Cardiac septum (tissue), 1 donor: ENCODE measurements at places on chromosomes 2 and 18. TPM values are rescaled to one million over a fixed set of nuclear protein-coding genes. Genes with fewer than 3 reads are reported as not detected.

GRCh38 chr2:224078656-224079055, 39.6 kb upstream of the SERPINE2 start:
- DNase-seq, result no peak

- no peak for DNase-seq
These were observed 86.1 kb downstream of the LPIN1 start for GRCh38 chr2:11832531-11832930.

DNA sequence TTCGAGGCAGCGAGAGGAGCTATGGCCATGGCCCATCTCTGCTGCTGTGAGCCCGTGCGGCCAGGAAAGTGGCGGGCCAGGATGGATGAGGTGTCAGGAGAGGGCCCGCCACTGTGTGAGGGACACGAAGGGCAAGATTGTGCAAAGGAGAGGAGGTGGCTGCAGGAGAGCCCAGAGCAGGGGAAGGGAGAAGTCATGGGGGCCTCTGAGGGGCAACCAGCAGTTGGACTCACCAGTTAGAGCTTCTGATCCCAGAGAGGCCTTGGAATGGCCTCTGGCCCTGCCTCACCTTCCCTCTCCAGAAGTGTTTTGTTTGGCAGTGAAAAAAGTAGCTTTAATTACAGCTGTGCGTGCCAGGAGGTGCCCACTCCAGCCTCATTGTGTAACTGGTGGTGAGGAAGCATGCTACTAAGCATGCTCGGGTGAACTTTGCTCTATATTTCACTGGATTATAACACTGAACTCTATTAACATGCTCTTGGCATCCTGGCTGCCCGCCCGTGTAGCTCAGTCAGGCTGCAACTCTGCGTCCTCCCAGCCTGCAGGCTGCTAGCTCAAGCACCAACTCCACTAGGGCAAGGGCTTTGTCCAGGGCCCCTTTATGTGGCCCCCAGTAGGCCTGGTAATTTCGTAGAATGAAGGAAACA, 34.2 kb downstream of the IMPA2 start:
- no peak for DNase-seq

DNA sequence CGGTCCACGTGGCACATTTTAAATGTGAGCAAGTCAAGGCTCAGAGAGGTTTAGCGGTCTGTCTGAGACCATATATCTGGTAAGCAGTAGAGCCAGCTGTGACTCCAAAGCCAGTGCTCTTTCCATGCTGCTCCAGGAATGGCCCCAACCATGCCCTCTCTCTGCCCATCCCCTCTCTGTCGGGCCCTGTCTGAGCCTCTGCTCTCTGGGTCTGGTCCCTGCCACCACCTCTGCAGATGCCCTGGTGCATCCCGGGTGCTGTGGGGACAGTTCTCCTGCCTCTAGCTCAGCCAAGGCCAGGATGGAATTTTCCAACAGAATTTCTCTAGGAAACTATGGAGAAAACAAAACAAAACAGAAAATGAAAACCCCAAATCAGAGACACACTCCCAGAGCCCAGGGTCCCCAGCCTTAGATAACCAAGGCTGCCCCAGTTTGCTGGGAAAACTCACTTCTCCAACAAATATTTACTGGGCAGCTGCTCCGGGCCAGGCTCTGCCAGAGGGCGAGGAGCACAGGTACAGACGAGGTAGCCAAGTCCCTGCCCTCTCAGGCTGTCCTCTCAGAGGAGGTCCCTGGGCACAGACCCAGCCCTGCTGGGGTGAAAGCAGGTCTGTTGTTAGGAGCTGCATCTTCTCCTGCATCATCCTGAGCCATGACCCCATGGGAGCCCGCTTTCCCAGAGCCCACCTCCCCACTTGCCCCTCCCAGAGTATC, 9.2 kb downstream of the ADRA2B start:
- DNase-seq, result peak; percentile 71

DNA sequence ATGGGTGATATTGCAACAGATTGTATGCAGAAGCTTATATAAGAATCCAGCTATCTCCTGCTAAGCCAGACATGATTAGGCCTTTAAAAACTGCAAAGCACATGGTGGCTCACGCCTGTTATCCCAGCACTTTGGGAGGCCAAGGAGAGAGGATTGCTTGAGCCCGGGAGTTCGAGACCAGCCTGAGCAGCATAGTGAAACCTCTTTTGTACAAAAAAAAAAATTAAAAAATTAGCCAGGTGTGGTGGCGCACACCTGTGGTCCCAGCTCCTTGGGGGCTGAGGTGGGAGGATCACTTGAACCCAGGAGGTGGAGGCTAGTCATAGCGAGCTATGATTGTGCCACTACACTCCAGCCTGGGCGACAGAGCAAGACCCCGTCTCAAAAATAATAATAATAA, 204.6 kb downstream of the TNS1 start:
- no peak for DNase-seq

GRCh38 chr18:35061336-35061735, 20.1 kb downstream of the MAPRE2 start:
- no peak for DNase-seq

DNA sequence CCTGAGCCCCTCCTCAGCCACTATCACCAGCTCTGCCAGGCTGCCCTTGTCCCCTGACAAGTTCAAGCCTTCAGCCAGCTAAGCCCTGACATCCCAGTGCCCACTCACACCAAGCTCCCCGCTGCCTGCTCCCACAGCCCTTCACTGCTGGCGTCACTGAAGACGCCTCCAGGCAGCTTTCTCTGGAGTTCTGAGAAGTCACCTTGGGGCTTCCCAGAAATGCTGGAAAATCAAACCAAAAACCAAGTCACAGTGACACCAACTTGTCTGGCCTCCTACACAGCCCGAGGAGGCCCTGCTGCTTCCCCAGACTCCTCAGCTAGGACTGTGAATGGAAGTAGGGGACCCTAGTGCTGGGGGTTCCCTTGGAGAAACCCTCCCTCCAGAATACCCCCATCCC, 2.2 kb upstream of the TNS1 start:
- DNase-seq, result no peak

DNA sequence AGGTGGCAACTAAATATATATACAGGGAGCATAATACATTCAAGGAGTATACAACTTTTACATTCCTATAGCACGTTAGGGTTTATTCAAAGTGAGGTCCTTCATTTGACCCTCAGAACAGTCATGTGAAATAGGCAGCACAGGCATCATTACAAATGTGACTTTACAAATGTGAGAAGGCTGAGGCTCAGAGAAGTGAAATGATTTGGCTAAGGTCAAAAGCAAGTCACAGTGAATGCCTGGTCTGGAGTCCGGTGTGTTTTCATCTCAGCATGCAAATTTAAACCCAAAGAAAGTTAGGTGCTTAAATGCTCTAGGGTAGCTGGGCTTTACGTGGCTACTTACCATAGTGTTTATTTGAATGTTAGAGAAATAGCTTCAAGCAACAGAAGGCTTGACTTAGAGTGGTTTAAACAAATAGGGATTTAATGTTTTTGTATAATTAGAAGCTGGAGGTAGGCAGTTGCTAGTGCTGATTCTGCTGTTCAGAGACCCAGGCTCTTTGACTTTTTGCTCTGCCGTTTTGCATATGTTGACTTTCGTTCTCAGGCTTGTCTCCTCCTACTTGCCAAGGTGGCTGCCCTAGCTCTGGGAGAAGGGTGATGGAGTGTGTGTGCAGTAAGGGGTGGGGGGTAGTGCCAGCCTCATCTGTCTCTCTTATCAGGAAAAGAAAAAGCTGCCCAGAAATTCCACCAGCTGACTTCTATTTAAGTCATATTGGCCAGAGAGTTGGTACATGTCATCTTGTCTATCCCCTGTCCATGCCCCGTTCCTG, 89.2 kb downstream of the PLCL1 start:
- no peak for DNase-seq

DNA sequence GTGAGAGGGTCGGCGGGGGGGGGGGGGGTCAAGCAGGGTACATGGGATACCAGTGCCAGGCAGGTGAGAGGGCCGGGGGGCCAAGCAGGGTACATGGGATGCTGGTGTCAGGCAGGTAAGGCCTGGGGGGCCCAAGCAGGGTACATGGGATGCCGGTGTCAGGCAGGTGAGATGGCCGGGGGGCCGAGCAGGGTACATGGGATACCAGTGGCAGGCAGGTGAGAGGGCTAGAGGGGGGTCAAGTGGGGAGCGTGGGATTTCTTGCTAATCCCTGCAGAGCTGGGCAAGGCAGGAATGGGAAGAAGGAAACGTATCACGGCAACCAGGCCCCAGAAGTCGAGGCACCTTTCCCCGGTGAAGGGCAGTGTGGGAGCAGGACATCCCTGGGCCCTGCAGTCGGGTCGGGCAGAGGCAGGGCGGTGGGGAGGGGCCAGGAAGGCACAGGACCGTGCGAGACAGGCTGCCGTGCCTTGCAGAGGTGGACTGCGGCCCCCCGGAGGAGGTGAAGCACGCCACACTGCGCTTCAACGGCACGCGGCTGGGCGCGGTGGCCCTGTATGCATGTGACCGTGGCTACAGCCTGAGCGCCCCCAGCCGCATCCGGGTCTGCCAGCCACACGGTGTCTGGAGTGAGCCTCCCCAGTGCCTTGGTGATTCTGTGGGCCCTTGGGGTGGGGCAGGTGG, 49.3 kb downstream of the MTERF4 start:
- DNase-seq, result no peak

GRCh38 chr18:48589797-48590519, 51.1 kb downstream of the CTIF start:
- DNase-seq, result peak; percentile 90

DNA sequence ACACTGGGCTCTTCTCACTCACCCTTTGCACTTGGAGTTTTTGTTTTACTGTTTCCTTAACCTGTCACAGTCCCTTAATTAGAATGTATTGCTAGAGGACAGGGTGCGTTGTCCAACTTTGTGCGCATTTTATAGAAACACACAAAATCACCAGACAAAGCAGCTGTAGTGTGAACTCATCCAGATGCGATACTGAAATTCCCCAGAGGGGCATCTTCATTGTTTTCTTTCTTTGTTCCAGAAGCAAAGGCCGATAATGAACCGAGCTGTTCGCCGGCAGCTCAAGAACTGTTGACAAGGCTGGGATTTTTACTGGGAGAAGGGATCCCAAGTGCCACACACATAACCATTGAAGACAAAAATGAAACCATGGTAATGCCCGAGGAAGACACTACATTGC, 137.6 kb downstream of the WDSUB1 start:
- no peak for DNase-seq

DNA sequence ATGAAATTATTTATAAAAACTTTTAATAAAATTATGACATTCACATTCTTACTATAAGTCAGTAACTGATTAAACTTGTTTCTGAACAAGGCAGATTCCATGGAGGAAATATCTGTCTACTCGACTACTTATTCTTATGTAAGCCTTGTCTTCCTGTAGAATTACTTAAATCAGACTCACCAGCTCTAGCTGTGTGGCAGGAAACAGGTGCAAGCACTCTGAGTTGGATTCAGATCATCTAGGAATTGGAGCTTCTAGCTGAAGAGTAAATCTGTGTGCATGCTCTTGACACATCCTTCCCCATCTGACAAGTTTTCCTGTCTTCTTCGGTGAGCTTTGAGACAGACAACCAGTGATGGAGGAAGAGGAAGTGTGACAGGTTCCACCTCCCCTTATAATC, 284.7 kb downstream of the TRIB2 start:
- DNase-seq, result no peak

- no peak for DNase-seq
These were observed 31.6 kb downstream of the B3GNT7 start for GRCh38 chr2:231427116-231427515.

GRCh38 chr18:56001576-56001975, 413.6 kb upstream of the TCF4 start:
- no peak for DNase-seq

- no peak for DNase-seq
These were observed 93.7 kb upstream of the TRIB2 start for GRCh38 chr2:12623051-12623450.

GRCh38 chr2:54042897-54043620, 72.3 kb upstream of the PSME4 start:
- DNase-seq, result no peak

GRCh38 chr2:219168932-219169331, 897 bp downstream of the SLC23A3 start:
- DNase-seq, result no peak

DNA sequence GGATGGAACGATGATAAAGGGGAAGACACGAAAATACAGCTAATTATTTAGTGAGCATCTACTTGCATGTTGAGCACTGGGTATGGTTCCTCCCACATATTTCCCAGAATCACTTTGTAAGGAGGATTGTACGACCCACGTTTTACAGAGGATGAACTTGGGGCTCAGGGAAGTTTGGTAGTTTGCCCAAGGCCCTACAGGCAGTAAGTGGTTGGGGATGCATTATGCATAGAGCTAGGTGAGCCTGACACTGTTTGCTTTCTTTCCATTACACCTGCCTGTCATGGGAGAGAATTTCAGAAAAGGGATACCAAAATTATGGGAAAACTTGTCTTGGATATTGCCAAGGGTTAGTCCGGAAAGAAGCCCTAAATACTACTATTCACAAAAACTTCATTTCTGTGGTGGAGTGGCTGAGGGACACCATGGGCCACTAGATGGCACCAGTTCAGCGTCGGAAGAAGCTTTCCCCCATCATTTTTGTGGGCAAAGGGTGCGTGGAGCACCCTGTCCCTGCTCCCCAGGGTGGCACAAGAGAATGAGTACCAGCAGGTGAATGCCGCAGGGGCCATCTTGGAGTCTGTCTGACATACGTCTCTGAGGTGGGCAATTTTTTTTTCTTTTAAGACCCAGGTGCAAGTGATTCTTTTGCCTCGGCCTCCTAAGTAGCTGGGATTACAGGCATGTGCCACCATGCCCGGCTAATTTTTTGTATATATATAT, 23.5 kb upstream of the C18orf32 start:
- DNase-seq, result no peak

- DNase-seq, result no peak
These were observed 112.1 kb downstream of the NCKAP5 start for GRCh38 chr2:133456156-133456555.

DNA sequence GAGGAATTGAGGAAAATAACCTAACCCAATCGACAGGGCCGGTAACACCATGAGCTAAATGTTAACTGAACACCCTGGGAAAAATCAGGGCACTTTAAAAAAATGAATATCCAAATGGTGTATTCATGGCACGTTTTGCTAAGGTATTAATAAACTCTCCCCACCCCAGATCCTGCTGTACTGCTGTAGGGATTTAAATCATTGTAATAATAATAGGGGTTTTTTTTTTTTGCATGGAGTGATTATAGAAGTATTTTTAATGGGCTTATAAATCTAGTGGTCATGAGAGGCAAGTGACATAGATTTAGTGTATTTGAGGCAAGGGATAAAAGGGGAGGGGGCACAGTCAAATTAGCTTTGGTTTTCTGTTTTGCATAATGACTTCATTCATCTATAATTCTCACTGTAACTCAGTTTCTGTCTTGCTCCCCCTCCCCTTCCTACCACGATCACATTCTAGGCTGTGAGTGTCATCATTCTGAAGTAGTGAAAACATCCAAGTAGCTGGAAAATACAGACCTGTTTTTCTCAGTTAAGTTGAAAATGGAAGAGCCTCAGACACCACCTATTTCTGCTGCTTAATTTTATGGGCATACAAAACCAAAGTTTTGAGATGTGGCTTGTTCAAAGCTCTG, 18.2 kb upstream of the MGAT5 start:
- DNase-seq, result no peak

GRCh38 chr2:118477111-118477862, 370.2 kb downstream of the EN1 start:
- DNase-seq, result no peak

The TMEM37 gene
- 1.5 TPM for total RNA-seq

The ZSWIM2 gene
- not detected for total RNA-seq

The ITPRIPL1 gene
- total RNA-seq, result 0.83 TPM

The SETBP1 gene
- total RNA-seq, result 15.5 TPM

The TMEM198 gene
- 1.8 TPM for total RNA-seq

The RFTN2 gene
- 3.5 TPM for total RNA-seq

The OSR1 gene
- 1.4 TPM for total RNA-seq

The CCDC141 gene
- total RNA-seq, result 162 TPM
